Bladder microvascular endothelial cell (primary cell): ENCODE measurements at places on chromosomes 1 and 21. TPM values are rescaled to one million over a fixed set of nuclear protein-coding genes. Genes with fewer than 3 reads are reported as not detected.

SPRR3 gene
- not detected in 2 replicates for total RNA-seq

RORC gene
- not detected in 2 replicates for total RNA-seq

PLA2G2C gene
- not detected in 2 replicates for total RNA-seq

EPS8L3 gene
- total RNA-seq, result not detected in 2 replicates

EVA1C gene
- 13.1 and 33.5 TPM in 2 replicates for total RNA-seq
